ENCODE measurements at places on chromosomes 7 and 10.

GRCh38 chr7:95213148-95213547 is 111.2 kb downstream of the PON1 start:
- DNase-seq, result no peak

DNA sequence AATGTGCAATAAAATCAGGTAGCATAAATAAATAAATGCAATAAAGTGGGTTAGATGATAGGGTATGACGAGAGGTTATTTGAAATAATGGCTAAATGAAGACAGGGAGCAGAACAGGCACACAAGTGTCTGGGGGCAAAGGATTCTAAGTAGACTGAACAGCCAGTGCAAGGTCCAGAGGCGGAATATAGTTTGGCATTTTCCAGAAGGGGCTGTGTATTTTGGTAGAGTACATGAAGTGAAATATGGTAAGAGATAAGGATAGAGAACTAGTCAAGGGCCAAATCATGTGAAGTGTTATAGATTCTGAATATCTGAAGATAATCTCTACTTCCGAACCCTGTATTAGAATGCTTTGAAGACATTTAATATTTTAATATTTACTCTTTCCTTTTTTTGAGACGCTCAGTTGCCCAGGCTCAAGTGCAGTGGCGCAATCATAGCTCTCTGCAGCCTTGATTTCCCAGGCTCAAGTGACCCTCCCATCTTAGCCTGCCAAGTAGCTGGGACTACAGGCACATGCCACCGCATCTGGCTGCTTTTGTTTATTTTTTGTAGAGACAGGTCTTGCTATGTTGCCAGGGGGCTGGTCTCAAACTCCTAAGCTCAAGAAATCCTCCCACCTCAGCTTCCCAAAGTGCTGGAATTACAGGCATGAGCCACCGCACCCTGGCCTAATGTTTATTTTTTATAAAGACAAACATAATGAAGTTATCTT is 44.4 kb upstream of the CD36 start:
- no peak for DNase-seq

DNA sequence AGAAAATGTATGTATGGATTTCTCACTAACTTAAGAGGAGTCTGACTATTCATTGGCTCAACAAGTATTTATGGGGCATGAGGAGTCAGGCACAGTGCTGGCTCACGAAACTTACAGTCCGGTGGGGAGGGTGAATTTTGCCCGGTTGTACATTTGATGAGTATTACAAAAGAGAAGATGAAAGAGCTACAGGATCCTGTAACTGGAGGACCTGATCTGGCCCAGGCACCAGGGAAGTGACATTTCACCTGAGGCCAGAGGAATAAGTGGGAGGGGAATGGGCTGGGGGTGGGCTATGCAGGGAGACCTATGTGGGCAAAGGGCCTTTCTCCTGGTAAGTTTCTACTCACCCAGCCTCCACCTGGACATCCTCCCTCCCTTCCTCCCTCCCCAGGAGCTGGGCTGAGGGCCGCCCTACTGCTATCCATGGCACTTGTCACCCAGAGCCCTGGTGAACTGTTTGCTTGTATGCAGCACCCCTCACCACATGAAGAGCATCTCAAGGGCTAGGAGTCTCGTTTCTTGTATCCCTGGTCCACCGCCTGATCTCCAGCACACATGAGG is 101.1 kb upstream of the ZNF438 start:
- no peak for DNase-seq

DNA sequence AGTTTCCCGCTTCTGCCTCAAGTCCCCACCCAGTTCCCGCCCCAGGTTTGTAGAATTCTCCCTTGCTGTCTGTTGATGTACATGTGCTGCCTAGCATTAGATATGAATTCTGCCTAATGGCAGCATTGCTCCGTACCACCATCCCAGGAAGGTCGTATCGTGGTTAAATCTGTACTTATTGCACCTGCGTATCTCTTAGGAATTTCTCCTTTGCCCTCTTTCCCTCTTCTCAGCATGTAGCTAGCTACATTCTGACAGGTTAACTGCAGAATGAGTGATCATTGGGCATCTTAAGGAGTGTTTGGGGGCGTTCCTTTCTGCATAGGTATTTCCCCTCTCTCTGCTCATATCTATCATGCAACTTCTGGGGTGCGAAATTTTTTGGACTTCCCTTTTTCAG is 293.1 kb downstream of the GPR158 start:
- DNase-seq, result no peak

DNA sequence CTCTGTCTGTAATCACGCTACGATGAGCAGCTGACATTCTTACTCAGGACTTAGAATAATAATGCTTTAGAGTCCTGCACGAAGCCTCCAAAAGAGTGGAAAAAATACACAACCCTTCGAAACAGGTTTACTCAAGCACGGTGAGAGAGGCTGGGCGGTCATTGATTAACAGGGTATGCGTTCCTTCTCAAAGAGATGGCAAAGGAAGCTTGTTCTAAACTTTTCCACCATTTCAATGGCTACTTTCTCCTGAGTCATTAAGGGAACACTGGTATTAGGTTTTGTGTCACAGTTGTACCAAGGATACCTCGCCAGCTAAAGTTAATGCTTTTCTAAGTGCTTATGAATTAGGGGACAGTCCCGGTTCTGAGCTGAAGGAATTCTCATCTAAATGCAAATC is 141.9 kb upstream of the RHEB start:
- DNase-seq, result no peak
